T-helper 2 cell (primary cell): ENCODE measurements at places on chromosomes 16 and 17.

- DNase-seq, result no peak
Measured at GRCh38 chr16:30619202-30619601, 9.0 kb upstream of the ZNF689 start.

DNA sequence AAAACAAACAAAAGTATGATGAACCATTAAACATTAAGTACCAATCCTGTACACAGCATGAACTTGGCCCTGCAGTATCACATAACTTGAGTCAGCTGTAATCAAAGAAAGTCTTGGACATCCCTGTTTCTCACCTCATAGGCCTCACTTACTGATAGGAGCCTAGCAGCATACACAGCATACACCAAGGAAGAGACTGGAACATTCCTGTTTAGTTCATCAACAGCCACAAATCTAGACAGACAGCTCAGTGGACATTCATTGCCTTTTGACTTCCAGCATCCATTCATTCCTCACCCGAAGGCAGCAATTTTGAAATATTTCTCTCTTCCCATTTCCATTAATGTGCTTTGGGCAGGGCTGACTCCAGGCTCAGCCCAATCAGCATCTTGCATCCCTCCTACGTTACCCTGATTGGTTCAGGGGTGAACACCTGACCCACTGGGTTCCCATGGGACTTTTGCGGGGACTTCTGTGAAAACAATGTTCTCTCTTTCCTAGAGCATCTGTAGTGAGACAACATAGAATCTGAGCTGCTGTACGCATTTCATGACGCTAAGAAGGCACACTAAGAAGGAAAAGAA lies 336.7 kb upstream of the ZFHX3 start:
- DNase-seq, result no peak

- DNase-seq, result no peak
Measured at GRCh38 chr16:63403792-63404191, 1367.6 kb upstream of the CDH8 start.

DNA sequence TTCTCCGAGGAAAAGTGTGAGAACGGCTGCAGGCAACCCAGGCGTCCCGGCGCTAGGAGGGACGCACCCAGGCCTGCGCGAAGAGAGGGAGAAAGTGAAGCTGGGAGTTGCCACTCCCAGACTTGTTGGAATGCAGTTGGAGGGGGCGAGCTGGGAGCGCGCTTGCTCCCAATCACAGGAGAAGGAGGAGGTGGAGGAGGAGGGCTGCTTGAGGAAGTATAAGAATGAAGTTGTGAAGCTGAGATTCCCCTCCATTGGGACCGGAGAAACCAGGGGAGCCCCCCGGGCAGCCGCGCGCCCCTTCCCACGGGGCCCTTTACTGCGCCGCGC lies at the start of gene ERBB2:
Gene ERBB2, plus strand, starts transcription at position 247 of the 330 bp plus-strand sequence. CDS start 175 bp downstream, outside the sequence.
- DNase-seq, result no peak

GRCh38 chr17:7136266-7136877 lies 21.8 kb upstream of the ASGR2 start:
- DNase-seq, result peak; percentile 72

- no peak for DNase-seq
Measured at GRCh38 chr17:67076290-67076689, 31.9 kb downstream of the CACNG1 start.

- no peak for DNase-seq
Measured at GRCh38 chr17:79633154-79633553, 22.3 kb upstream of the RBFOX3 start.

DNA sequence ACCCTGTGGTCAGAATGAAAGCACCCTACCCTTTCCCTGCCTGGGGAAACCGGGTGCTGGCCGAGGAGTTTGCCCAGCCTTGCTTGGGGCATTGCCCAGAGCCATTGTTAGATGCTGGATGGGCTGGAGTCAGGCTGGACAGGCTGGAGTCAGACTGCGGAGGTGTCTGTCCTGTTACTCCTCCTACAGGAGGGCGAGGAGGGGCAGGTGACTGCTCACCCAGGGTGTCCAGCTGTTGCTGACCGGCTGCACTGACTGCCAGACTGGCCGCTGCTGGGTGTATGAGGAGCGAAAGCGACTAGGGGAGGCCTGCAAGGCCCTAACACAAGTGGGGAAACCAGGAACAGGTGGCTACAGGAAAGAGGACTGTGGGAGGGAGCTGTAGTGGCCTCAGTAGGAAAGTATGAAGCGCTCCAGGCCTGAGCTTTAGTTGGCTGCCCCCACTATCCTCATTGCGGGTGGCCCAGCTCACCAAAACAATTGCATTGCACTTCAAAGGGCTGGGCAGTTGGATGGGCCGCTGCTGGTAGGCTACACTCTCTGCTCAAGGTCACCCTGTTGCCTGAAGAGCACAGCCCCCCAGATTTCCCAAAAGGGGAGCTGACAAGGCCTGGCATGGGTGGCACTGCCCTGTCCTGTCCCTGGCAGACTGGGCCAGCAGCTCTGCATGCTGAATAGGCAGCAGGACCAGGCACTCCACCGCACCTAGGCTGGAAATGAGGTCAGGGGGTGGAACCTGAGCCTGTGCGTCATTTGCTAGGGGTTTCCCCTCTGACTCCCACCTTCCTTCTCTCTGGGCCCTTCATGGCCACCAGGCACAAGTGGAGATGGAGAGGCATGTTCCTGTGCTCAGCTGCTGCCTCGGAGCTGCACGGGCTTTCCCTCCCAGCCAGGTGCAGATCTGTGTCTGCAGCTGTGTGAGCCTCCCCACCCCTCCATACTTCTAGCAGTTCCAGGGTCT lies 18.4 kb downstream of the LDHD start:
- peak; percentile 35 for DNase-seq

DNA sequence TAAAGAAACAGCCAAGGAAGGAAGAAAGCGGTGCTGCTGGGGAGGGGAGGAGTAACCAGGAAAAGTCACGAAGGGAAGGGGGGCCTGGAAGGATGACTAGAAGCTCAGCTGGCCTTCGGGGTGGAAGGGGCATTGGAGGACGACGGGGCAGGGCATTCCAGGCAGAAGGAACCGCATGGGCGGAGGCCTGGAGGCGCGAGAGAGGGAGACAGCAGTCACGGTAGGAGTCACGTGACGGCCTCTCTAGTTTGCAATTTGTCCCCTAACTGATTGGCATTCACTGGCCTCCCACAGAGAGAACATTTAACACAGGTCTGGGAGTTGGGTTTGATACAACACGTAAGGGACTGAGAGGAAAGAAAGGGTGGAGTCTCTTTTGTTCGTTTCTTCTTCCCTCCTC lies 63.9 kb downstream of the RTN4RL1 start:
- no peak for DNase-seq
